Temporal lobe (tissue), 4 donors: ENCODE measurements at places on chromosomes 2 and 18. TPM values are rescaled to one million over a fixed set of nuclear protein-coding genes. Genes with fewer than 3 reads are reported as not detected.

Gene LHCGR
- 0.74 TPM for total RNA-seq

Gene SLC5A7
- total RNA-seq: 2.5 TPM

Gene RBKS
- 1.7 TPM for total RNA-seq

Gene SCN9A
- 71.1 TPM for total RNA-seq

Gene UCN
- 1.2 TPM for total RNA-seq

Gene EPG5
- total RNA-seq: 26.8 TPM

Gene PCARE
- under 0.01 TPM for total RNA-seq

Gene OXER1
- 0.25 TPM for total RNA-seq

Gene PTH2R
- 2.0 TPM for total RNA-seq

Gene ALPI
- total RNA-seq: not detected

Gene CHRNA1
- total RNA-seq: not detected

Gene DIPK1C
- 5.2 TPM for total RNA-seq

Gene FOXD4L1
- 0.25 TPM for total RNA-seq

Gene RNF152
- total RNA-seq: 60.7 TPM

Gene CYP26B1
- 3.7 TPM for total RNA-seq

Gene OTOF
- 0.25 TPM for total RNA-seq

Gene ERBB4
- total RNA-seq: 99.1 TPM

Gene ST6GAL2
- 76.0 TPM for total RNA-seq

Gene GNAL
- 80.6 TPM for total RNA-seq

Gene NR4A2
- total RNA-seq: 6.1 TPM

Gene CTAGE1
- not detected for total RNA-seq

Gene OTOS
- not detected for total RNA-seq

Gene ITGB6
- not detected for total RNA-seq

Gene CCBE1
- total RNA-seq: 39.1 TPM
